Anterior cingulate cortex (tissue), 58 donors: ENCODE measurements at places on chromosomes 1 and 21.

DNA sequence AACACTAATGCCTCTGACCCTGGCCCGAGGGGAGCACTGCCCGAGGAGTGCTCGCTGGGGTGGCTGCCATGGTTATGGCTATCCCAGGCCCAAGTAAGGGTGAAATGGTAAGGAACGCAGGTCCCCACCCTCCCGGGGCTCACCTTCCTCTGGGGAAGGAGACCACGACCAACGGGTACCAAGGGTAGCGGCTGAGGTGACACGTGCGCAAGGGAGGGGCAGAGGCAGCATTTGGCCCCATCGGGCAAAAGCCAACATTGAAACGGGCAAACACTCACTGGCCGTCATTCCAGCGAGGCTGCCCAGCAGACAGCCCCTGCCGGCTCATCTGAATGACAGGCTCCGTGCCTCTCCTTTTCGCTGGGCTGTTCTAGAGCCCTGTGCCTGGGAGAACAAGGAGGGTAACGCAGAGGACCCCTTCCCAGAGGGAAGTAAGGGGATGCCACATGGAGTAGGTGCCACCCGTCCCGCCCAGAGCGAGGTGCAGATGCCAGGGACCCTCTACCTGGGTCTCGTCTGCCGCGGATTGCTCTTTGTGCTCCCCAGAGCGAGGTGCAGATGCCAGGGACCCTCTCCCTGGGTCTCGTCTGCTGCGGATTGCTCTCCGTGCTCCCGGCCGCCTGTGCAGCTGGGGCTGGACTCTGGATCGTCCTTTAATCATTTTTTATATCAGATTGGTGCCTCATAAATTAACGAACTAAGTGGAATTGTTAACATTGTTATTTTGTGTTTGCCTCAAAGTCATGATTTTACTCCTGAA lies 16.2 kb downstream of the ACTRT2 start:
- DNase-seq, result no peak

DNA sequence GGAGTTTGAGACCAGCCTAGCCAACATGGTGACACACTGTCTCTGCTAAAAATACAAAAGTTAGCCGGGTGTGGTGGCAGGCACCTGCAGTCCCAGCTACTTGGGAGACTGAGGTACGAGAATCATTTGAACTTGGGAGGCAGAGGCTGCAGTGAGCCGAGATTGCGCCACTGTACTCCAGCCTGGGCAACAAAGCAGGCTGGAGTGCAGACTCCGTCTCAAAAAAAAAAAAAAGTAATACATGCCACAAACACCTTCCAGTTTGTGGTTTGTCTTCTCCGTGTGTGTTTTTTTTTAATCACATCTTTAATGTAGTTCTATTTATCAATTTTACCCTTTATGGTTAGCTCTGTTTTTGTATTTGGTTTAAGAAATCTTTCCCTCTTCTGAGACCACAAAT lies 22.3 kb downstream of the POGZ start:
- no peak for DNase-seq

GRCh38 chr1:231958448-231958847 lies 331.9 kb downstream of the DISC1 start:
- no peak for DNase-seq

DNA sequence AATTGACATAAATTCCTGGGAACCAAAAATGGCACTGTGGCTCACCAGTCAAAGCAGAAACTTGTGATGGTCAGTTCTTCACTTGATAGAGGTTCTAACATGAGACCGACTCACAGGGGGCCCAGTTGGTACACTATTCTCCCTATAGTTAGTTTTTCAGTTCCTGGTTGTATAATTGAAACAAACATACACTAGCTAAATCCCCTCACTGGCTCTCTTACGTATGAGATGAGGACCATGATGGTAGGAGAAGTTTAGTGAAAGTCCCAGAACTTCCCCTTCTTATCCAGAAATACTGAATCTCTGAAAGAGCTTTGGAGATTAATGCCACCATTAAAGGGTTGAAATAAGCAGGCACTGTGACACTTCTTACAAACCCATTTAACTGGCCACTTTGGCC lies 2.8 kb upstream of the S100B start:
- no peak for DNase-seq

GRCh38 chr1:13832100-13832499 lies 132.1 kb downstream of the PRDM2 start:
- no peak for DNase-seq

DNA sequence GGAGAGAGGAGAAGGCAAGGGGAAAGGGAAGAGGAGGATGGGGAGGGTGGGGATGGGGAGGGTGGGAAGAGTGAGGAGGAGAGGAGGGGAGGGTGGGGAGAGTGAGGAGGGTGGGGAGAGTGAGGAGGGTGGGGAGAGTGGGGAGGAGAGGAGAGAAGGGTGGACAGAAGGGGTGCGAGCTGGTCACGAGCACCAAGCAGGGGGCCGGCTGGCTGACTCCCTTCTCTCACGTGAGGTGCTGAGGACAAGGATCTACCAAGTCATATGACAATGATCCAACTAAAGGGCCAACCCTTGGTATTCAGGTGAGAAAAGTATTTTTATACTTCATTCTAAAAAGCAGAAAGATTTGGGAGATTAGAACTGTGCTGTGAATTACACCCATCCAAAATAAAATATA lies 51.8 kb downstream of the COQ8A start:
- DNase-seq, result no peak

GRCh38 chr1:89780721-89781120 lies 40.1 kb upstream of the LRRC8D start:
- no peak for DNase-seq

DNA sequence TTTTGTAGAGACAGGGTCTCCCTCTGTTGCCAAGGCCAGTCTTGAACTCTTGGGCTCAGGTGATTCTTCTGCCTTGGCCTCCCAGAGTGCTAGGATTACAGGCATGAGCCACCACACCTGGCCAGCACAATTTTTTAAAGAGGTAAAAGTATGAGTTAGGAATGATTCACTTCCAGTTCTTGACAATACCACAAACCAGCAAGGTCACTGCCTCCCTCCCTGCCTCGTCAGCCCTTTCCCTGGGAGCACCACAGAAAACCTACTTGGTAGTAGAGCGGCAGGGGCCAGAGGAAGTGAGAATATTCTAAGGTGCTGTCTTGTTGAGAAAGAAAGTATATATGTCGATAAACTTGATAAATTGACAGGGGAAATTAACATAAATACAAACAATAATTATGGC lies 10.8 kb upstream of the CDA start:
- DNase-seq, result no peak

- no peak for DNase-seq
Measured at GRCh38 chr1:246773213-246773641, 49.0 kb downstream of the SCCPDH start.

- no peak for DNase-seq
Measured at GRCh38 chr21:42556476-42556875, 42.8 kb downstream of the SLC37A1 start.
